Activated CD4-positive, CD25-positive, alpha-beta regulatory T cell treated with anti-CD3 and anti-CD28 coated beads, Interleukin-2, amount 50 U/mL, for 16 hours (primary cell): ENCODE measurements at places on chromosomes 2 and 18.

DNA sequence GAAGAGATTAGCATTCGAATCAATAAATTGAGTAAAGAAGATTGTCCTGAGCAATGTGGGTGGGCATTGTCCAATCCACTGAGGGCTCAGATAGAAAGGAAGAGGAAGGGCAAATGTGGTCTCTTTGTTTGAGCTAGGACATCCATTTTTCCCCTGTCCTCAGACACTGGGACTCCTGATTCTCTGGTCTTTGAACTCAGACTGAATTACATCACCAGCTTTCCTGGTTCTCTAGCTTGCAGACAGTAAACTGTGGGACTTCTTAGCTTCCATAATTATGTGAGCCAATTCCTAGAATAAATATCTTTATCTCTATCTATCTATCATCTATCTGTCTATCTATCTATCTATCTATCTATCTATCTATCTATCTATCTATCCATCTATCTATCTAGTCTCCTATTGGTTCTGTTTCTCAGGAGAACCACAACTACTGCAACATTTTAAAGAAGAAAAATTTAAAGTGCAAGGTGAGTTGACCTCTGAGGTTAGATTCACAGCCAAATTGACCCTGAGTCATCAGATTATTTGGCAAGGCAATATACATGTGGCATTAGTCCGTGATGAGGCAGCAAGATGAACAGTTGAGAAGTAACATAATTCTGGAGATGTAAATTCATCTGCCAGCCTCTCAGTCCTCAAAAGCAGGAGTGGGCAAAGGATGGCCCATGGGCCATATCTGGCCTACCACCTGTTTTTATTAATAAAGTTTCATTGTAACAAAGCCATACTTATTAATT lies 191.4 kb downstream of the PDE11A start:
- DNase-seq: no peak

DNA sequence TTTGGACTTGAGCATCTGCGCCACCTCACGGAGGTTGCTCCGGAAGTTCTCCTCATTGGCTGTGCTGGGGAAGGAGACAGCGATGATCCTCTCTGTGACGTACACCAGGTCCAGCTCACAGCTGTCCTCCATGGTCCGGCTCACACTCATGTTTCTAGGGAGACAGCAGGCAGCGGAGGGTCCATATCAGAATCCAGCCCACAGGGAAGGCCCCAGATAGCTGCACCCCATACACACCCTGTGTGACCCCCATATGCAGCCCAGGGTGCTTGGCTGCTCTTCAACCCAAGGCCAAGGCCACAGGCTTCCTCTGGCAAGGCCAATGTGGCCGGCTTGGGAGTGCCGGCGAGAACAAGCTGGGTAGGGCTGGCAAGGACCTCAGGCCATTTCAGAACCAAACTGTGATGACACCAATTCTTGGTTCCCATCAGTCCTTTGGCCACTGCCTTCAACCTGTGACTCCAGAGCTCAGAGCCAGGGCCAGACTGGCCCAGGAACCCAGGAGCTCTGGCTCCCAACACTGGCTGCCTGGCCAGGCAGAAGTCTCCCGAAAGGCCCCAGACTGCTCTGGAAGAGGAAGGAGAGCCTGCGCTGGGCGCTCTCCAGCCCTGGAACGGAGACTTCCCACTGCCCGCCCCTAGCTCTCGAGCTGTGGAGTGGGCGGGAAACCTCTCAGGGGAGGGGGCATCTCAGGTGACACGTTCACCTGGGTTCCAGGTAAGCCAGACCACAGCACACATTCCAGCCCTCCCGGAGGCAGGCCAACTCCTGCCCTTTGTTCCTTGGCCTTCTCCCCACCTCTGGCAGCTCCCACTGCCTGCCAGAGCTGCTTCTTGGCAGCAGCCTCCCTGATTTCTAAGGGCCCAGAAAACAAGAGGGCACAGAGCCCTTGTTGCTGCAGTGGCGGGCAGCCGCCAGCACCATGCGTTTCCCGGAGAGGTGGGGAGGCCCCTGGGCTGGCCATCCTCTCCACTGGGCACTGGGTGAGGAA lies 104.7 kb downstream of the TNS1 start:
- DNase-seq: no peak

GRCh38 chr2:164721430-164721829 lies 100.1 kb upstream of the GRB14 start:
- no peak for DNase-seq

DNA sequence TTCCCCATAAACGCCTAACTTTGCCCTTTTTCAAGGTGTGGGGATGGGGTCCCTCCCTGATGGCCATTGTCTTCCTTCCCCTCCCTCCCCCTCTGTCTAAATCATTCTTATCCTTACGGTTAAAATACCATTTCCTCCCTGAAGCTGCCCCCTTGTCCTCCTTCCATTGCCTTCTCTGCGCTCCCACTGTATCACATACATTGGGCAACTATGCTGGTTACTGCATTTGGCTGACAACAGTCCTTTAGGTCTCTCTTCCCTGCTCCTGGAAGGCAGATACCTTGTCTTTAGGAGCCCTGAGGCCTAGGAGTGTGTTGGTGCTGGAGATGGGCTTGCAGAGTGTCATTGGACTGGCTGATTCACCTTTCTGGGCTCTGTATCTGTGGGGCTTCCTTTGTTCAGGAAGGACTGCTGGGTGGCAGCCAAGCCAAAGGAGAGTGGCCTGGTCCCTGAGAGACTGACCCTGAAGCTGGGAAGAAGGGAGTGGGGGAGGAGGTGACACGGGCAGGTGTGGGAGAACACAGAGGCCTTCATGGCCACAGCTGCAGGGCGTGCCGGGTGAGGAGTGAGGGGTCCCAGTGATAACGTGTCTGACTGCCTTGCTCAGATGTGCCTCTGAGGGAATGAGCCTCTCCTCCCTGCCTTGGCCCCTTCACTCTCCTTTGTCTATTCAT lies 2.2 kb downstream of the WNT6 start:
- no peak for DNase-seq

- no peak for DNase-seq
Observed at GRCh38 chr2:101574622-101575021, 99.7 kb upstream of the RFX8 start.

DNA sequence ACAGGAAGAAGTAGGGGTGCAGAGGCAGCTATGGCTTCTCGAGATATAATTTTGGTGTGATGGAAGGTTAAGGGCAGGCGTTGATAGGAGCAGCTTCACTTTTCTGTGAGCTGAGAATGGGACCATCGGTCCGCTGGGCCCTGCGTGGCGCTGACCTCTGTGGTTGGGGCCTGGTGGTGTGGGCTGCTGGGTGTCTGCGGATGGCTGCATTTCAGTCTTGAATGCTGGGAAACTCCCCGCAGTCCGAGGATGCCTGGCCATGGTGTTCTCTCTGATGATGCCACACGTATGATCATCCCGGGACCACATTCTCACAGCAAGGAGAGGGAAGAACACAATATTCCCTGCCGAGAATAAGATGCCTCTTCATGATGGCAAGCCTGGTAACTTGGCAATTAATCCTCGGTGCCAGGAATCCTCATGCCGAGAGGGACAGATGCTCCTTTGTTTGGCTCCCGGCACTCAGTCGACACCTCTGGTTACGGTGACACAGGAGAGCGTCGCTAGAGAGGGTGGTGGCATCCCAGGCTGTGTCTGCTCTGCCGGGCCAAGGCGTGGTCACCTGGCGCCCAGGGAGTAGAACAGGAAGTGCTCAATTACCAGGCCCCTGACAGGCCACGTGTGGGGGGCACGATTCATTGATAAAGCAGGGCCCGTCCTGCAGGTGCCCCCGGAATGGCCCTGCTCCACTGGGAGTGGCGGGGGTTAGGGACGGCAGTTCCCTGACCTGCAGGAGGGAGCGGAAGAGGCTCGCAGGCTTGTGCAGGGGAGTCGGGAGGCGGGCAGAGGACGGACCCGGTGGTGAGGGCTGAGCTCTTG lies 119.4 kb upstream of the CTDP1 start:
- no peak for DNase-seq

- DNase-seq: no peak
Observed at GRCh38 chr18:35588122-35588521, 6.6 kb downstream of the GALNT1 start.

- no peak for DNase-seq
Observed at GRCh38 chr2:8435608-8436007, 246.2 kb upstream of the ID2 start.

- no peak for DNase-seq
Observed at GRCh38 chr18:63287691-63288220, 31.8 kb downstream of the BCL2 start.

GRCh38 chr2:128455721-128456050 lies 137.0 kb upstream of the HS6ST1 start:
- no peak for DNase-seq
